Smooth muscle cell of trachea (primary cell): ENCODE measurements at places on chromosomes 13 and 19. TPM values are rescaled to one million over a fixed set of nuclear protein-coding genes. Genes with fewer than 3 reads are reported as not detected.

Gene SAMD1
- 19.6 and 36.2 TPM in 2 replicates for total RNA-seq

Gene OBI1
- 12.2 and 14.1 TPM in 2 replicates for total RNA-seq

Gene MIPEP
- total RNA-seq, result 45.0 and 46.3 TPM in 2 replicates

Gene MYBPC2
- total RNA-seq, result not detected in 2 replicates

Gene IL11
- 2.6 and 3.6 TPM in 2 replicates for total RNA-seq

Gene FARP1
- 28.9 and 37.4 TPM in 2 replicates for total RNA-seq

Gene GRIN2D
- total RNA-seq, result 0.33 and 0.58 TPM in 2 replicates

Gene ZNF793
- total RNA-seq, result 2.2 and 3.5 TPM in 2 replicates
